ENCODE measurements at places on chromosomes 16 and 17.

- DNase-seq, result no peak
Observed at GRCh38 chr16:87527055-87527724, 34.4 kb upstream of the ZCCHC14 start.

DNA sequence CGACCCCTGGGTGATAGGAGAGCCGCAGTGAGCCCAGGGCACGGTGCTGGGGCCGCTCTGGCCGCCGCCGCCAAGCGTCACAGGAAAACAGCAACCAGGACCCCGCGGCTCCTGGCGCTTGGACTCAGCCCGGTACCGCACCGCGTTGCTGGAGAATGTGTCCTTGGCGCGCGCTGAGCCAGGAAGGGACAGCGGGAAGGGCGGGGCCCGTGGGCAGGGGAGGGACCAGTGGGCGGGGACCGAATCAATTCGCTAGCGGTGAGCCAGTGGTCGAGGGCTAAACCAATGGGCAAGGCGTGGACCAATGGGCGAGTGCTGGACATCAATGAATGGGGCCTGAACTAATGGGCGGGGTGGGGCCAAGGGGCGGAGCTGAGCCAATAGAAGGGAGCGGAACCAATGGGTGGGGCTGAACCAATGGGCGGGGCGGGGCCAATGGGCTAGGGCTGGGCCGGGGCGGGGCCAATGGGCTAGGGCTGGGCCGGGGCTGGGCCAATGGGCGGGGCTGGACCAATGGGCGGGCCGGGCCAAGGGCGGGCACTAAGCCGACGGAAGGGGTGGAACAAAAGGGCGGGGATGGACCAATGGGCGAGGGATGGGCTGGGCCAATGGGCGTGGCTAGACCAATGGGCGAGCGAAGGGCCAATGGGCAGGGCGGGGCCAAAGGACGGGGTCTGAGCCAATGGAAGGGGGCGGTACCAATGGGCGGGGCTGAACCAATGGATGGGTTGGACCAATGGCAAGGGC lies 6.3 kb upstream of the FLYWCH1 start:
- peak; percentile 99 for DNase-seq

DNA sequence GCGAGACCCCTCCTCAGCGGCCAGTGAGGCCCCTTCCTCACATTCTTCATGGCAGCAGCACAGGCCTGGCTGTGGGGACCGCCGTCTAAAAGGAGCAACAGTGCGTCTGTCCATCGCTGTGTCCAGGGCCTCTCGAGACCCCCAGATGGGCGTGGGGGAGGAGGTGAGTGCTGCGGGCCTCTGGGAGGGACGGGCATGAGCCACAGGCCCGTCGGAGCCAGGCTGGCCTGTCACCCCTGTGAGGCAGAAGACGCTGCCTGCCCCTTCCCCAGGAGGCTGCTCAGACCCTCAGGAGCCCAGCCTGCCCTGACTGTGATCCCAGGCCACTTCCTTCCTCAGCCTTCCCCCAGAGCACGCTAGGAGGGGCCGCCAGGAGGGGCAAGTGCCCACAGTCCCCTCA lies 2.1 kb upstream of the PYCR1 start:
- DNase-seq, result no peak

GRCh38 chr17:40548982-40549685 lies 16.1 kb downstream of the CCR7 start:
- peak; percentile 22 for DNase-seq

DNA sequence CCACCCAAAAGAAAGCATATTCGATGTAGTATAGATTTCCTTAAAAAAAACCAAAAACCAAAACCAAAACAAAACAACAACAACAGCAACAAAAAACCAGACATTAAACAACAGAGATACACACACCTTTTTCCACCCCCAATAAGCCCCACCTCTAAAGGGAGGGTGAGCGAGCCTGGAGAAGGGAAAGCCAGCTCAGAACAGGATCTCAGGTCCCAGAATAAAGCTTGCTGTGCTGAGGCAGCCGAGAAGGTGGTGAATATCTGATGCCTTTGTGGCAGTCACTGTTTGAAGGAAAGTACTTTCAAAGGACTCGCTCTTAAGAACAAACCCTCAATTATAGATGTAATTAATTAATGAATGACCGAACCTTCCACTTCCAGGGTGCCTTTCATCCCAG lies 470 bp downstream of the KRT23 start:
- no peak for DNase-seq

GRCh38 chr16:1906055-1906845 lies 12.0 kb downstream of the HS3ST6 start:
- DNase-seq, result no peak

DNA sequence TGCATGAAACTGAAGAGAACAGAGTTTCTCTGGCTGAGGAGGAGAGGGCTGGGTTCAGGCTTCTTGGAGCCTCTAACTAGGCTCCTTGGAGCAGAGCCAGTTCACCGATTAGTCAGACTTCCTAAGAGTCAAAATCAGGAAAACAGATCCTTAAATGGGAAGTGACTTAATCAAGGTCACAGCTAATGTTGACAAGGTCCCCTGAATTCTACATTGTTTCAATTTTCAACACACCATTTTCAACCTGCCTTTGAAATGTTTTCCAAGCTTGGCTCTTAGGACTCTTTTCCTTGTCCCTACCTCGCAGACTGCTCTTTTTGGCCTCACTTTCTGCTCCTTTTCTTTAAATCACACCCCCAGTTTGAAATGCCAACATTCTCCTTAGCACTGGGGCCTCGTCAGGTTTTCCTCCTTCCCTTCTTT lies 16.3 kb downstream of the MYL4 start:
- no peak for DNase-seq

DNA sequence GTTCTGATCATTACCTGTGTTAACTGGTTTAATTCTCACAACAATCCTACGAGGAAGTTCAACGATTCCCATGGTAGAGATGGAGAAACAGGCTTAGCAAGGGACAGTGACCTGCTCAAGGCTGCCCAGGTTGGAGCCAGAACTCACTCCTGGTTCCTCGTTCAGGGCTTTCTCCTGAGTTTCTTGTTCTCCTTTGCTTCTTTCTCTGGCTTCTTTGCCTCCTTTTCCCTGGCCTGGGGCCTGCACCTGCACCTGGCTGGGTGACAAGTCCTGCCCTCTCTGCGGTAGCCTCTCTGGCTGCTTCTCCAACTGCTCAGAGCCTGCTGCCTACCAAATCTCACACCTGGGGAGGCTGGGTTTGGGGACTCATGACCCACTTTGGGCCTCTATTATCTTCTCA lies 2.8 kb downstream of the CCL22 start:
- DNase-seq, result no peak

- DNase-seq, result no peak
Observed at GRCh38 chr16:65888201-65888600, 478.3 kb upstream of the CDH5 start.

DNA sequence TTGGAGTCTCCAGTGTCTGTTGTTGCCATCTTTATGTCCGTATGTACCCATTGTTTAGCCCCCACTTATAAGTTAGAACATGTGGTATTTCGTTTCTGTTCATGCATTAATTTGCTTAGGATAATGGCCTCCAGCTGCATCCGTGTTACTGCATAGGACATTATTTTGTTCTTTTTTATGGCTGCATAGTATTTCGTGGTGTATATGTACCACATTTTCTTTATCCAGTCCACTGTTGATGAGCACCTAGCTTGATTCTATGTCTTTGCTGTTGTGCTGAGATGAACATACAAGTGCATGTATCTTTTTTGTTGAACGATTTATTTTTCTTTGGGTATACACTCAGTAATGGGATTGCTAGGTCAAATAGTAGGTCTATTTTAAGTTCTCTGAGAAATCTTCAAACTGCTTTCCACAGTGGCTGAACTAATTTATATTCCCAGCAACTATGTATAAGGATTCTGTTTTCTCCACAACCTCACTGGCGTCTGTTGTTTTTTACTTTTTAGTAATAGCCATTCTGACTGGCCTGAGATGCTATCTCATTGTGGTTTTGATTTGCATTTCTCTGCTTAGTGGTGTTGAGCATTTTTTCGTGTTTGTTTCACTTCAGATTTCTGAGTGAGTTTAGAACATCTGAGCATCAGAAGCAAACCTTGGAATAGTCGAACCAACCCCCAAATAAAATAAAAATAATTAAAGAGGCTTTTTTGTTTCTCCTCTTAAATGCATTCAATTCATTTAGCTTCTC lies 304.7 kb downstream of the ZFHX3 start:
- no peak for DNase-seq

- no peak for DNase-seq
Observed at GRCh38 chr16:24626256-24626655, 86.9 kb downstream of the RBBP6 start.

GRCh38 chr17:50311112-50311460 lies 34.8 kb upstream of the XYLT2 start:
- no peak for DNase-seq

DNA sequence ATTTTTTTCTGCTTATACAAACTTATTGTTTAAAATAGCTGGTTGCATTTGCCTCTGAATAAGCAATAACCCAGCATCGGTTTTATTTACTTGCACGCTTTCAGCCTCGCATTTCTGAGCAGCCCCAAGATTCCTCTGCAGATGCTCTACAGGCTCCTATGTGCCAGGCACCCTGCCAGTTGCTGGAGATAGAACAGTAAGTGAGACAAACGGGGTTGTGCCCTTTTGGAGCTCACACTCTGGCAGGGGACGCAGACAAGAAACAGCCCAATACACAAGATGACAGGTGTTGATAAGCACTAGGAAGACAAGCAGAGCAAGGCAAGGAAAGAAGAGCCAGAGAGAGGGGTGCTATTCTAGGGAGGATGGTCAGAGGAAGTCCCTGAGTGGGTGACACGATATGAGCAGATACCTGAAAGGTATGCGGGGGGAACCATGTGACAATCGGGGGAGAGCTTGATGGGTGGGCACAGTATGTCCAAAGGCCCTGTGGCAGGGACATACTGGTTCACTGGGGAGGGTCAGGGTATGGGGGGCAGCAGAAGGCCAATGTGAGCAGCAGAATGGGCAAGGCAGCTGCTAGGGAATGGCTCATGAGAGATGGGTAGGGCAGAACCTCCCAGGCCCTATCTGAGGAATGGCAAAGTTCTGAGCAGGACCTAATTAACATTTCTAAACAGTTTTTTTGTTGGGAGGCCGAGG lies 18.7 kb upstream of the ADORA2B start:
- DNase-seq, result no peak

GRCh38 chr16:67370661-67371060 lies 22.6 kb downstream of the TPPP3 start:
- DNase-seq, result no peak

DNA sequence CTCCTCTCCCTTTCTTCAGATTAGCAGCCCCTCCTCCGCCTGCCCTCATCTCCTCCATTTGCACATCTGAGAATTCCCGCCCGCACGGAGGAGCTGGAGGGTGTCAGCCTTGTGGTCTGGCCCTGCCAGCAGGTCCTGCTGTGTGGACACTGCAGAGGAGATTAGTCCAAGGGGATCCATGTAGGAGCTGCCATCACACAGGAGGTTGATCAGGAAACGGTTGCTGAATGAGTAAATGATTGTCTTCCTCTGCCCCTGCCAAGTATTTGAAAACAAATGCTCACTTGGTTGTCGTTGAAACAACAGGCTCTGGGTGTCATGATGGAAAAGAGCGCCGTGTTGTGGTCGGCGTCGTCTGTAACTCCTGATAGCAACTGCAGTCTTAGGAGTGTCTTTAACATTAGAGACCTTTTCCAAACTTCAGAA lies 63.8 kb upstream of the CHMP6 start:
- DNase-seq, result no peak

DNA sequence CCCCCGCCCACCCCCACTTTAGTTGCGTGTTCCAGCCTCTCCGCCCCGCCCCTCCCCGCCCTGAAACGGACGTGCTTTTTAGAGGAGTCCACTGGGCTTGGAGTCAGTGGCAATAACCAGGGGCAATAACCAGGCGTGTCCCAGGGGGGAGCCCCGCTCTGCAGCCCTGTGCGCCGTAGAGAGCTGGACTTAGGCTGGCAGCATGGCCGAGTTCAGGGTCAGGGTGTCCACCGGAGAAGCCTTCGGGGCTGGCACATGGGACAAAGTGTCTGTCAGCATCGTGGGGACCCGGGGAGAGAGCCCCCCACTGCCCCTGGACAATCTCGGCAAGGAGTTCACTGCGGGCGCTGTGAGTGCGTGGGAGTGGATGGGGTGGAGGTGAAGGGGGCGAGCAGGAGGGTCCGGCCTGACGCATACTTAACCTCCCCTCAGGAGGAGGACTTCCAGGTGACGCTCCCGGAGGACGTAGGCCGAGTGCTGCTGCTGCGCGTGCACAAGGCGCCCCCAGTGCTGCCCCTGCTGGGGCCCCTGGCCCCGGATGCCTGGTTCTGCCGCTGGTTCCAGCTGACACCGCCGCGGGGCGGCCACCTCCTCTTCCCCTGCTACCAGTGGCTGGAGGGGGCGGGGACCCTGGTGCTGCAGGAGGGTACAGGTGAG lies at the start of gene ALOX15B:
Gene ALOX15B (plus strand): TSS at position 106 of the 657 bp plus-strand sequence. CDS start 97 bp downstream, at position 203.
- DNase-seq, result no peak

DNA sequence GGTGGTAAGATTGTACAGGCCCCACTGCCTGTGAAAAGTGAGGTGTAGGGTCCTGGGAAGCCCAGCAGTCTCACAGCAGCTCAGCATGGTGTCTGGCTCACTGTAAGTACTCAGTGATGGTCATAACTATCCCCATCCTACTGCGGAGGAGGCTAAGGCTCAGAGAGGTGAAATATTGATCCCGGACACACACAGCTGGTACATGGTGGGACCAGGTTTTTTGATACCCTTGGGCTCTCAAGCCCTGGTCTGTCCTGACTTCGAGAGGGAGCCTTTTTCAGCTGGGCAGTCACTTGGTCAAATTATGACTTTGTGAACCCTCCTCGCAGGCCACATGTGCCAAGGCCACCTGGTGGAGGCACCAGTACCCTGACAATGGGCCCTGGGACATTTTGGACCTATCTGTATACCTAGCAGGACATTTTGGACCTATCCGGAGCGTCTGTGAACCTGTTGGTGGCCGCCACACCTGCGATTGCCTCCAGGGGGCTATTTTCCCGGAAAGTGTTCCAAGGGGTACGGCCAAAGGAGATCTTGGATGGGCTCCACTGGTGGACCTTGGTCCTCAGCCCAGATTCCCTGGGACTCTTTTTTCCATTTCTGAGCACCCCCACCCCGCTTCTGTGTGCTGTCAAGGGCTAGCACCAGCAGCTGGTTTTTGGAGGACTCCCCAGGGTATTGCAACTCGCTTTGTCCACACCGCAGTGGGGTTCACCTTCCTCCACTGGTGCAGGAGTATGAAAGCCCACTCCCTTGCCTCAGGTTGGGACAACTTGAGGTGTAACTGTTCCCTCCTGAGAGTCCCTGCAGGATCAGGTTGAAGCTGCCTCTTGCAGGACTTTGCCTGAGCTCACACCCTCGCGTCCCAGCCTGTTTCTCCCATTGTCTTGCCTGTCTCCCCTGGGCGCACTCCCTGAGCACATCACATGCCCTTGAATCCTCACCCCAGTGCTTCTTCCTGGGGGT lies 83.6 kb upstream of the NKD1 start:
- DNase-seq, result no peak

DNA sequence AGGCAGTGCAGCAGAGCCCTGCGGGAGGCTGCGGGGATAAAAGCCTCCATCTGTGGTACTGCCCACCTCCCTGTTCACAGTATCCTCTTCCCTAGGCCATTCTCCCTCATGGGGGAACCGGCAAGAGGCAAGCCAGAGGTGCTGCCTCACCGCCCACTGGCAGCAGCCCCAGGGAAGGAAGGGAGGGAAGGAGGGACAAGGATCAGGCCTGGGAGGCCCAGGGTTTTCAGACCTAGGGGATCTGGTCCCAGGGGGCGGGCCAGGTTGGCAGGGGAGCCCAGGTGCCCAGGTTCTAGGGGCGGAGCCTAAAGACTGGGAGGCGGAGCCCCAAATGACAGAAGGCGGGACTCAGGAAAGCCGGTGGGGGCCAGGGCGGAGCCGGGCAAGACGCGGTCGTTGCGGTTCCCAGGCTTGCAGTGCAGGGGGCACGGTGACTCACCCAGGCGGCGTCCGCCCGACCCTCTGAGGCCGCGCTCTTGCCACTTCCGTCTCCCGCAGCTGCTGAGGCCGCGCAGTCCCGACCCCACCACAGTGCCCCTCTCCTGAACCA lies 3.0 kb upstream of the MTMR4 start:
- DNase-seq, result no peak

GRCh38 chr17:32240750-32241149 lies 24.9 kb upstream of the RHBDL3 start:
- DNase-seq, result no peak

Data from activated CD4-positive, alpha-beta T cell treated with anti-CD3 and anti-CD28 coated beads for 48 hours (primary cell).